Hypothalamus (tissue), 51 donors: ENCODE measurements at places on chromosomes 3 and 15.

DNA sequence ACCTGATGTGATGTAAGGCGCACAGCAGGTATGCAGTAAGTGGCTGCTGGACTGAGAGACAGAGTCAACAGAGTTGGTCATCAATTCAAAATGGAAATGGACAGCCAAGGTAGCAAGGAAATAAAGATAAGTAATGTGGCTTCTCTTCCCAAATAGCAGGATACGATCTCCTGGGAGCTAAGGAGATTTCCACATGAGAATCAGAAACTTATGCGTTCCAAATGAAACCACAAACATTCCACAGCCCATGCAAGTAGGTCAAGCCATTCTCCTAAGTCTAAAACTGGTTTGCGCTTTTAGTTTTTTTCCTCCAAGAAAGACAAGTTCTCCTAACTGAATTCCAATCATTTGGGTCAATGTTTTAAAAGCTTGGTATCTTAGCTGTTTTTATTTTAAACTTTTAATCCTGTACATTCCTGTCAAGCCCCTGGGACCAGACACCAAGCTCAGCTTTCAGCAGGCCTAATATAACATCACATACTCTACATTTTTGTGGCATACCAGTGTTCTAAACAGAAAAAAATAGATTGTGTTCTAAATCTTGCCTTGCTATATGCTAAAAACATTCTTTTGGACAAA is 73.7 kb upstream of the TSPAN3 start:
- DNase-seq, result no peak

- no peak for DNase-seq
Measured at GRCh38 chr3:32419742-32420125, 28.1 kb downstream of the CMTM7 start.

GRCh38 chr3:45907769-45908705 is 21.7 kb downstream of the CCR9 start:
- DNase-seq, result no peak

DNA sequence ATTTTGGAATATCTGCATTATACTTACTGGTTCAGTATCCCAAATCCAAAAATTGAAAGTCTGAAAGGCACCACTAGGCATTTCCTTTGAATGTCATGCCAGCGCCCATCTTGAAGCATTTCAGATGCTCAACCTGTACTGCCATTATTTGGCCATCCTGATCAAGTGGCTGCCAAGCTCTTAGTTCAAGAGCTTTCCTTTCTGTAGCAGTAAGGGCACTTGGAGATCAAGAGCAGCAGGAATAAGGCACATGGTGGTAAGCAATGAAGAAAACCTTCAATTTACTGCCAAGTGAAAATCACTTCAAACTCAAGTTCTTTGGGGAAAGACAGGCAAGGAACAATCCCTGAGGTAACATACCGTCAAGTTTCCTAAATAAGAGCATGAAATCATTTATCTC is 10.0 kb downstream of the RHOA start:
- no peak for DNase-seq

DNA sequence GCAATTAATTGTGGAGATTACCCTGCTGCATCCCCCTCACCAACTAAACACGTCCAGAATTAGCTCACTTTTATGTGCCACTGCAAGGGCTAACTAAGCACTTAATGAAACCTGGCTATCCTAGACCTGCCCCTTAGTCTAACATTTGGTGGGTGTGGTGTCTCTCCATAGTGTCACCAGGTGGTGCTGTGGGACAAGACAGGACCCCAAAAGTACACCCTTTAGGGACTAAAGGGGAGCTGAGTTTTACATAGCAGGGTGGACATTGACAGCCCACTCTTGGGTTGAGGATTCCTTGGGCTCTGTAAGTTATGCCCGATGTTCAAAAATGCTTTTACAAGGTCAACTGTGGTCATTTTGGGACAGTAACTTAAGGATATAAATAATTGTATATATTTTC is 5.7 kb downstream of the DUT start:
- no peak for DNase-seq

GRCh38 chr3:11436775-11437174 is 164.6 kb downstream of the ATG7 start:
- no peak for DNase-seq

DNA sequence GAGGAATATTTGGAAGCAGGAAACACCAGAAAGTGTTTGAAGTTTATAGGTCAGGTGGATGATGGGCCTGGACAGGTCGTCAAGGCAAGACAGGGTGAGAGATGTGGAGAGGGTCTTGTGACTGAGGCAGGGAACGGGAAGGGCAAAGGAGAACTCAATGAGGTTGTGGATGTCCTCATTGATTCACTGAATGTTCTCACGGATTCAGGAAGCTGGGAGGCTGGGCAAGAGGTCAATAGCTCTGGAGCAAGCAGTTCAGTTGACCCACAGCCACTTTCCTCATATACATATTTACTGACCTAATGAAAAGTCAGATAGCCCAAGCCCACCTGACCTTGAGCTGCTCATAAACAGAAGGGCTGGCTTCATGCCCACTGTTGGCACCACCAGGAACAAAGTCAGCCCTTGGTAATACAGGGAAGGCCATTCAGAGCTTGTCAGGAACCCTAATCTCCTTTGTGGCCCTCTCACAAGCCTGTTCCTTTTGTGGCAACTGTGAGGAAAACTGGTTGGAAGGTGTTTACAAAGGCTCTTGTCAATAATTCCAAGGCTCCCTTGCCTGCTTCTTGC is 31.6 kb downstream of the ARRDC4 start:
- DNase-seq, result no peak

- no peak for DNase-seq
Measured at GRCh38 chr3:77919244-77919643, 879.3 kb downstream of the ROBO2 start.

DNA sequence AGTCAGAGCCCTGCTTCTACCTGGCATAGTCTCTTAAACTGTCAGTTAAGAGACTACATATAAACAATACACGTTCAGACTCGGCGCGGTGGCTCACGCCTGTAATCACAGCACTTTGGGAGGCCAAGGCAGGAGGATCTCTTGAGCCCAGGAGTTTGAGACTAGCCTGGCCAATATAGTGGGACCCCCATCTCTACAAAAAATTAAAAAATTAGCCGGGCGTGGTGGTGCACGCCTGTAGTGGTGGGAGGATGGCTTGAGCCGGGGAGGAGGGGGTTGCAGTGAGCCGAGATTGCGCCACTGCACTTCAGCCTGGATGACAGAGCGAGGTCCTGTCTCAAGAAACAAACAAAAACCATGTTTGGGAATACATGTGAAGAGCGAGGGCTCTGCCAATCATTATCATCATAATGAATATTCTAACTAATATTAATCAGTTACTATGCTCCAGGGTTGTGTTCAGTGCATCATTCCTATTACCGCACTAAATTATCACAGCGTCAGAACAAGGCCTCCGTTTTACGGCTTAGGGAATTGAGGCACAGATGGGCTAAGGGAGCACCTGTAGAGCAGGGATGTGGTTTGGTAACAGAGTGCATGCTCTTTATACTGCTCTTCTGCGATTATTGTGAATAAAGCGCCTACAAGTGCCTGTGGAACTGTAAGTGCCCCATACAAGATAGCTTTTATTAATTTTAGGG is 844 bp upstream of the UQCC5 start:
- no peak for DNase-seq

DNA sequence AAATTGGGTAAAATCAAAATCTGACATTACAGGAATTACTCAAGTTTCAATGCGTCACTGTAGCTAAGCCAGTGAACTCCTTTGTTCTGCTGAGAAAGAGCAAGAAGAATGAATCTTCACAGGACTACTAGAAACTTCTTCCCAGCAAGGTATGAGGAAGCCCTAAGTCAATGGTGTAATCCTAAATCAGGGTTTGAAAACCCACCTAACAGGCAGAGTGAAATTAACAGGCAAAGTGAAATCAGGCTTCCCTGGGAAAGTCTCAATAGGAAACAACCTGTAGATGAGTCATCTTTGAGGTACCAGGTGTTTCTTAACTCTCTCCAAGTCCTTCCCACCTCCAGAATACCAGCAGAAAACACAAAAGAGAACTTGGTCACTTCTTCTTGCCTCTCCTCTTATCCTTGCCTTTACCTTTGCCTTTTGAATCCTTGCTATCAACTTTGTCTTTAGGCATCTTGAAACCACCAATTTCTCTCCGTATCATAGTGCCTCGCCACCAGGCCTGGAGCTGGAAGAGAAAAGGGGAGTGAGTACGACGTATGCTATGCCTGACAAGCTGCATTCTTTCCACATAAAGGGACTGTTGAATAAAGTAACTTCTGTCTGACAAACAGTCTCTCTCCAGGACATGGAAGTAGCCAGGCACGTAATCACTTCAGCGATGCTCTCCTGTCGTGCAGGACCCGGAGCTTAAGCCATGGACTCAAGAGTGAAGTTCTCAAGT is 60.6 kb upstream of the RPL35A start:
- DNase-seq, result no peak

GRCh38 chr3:128278130-128278529 is 124.8 kb downstream of the EEFSEC start:
- no peak for DNase-seq

DNA sequence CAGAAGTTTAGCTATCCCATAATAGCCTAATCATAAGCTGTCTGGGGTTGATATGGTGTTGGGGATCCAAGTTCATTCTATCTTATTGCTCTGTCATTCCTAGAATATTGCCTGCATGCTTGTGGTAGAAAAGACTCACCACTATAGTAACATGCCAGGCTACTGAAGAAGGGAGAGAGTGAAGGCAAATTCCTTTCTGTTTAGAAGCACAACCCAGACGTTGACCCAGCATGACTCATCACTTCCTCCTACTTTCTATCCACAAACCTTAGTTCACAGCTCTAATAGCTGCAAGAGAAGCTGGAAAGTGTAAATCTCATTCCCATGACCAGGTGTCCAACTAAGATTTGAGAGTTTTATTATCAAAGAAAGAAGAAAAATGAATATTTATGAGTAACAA is 57.8 kb upstream of the NMD3 start:
- DNase-seq, result no peak

GRCh38 chr3:107988460-107989175 is 102.2 kb downstream of the CD47 start:
- DNase-seq, result no peak

DNA sequence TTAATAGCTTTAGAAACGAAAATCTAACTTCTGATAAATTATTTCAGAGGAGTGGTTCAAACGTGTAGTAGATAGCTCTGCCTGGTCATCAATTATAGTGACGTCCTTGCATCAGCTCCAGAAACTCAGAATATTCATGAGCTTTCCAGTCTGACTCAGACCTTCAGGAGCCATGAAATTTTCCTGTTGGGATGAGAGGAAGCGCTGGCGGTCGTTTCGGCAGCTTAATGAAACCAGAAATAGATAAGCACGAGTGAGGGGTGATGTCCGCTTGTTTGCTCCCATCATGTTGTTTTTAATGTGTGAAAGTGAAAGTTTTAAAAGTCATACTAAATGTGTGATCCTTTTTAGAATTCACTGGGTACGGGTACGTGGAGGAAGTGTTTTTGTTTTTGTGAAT is 141.1 kb downstream of the PGPEP1L start:
- DNase-seq, result no peak

DNA sequence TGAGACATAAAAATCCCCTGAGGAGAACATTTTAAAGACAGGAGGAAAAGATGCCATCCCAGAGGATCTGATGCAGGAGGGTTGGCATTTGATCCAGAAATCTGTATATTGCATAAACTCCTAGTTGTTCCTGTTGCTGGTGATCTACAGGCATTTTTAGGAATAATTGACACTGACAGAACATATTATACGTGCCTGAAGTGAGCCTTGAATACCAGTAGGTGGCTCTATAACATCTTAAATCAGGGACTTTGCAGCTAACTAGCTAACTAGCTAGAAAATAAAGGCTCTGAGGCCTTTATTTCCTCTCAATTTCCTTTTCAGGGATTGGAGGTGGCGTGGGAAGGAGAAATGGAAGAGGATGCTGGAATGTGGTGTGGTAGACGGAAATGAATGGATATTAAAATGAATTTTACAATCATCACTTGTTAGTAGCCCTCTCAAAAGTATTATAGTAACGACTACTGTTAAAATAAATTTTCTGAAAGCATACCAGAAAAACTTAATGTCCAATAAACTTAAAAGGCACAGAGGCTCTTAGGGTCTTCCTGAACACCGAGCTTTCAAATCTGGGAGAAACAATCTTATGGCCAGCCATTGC is 73.8 kb upstream of the ZBED2 start:
- no peak for DNase-seq

GRCh38 chr3:59056706-59057105 is 6.9 kb upstream of the CFAP20DC start:
- DNase-seq, result no peak

DNA sequence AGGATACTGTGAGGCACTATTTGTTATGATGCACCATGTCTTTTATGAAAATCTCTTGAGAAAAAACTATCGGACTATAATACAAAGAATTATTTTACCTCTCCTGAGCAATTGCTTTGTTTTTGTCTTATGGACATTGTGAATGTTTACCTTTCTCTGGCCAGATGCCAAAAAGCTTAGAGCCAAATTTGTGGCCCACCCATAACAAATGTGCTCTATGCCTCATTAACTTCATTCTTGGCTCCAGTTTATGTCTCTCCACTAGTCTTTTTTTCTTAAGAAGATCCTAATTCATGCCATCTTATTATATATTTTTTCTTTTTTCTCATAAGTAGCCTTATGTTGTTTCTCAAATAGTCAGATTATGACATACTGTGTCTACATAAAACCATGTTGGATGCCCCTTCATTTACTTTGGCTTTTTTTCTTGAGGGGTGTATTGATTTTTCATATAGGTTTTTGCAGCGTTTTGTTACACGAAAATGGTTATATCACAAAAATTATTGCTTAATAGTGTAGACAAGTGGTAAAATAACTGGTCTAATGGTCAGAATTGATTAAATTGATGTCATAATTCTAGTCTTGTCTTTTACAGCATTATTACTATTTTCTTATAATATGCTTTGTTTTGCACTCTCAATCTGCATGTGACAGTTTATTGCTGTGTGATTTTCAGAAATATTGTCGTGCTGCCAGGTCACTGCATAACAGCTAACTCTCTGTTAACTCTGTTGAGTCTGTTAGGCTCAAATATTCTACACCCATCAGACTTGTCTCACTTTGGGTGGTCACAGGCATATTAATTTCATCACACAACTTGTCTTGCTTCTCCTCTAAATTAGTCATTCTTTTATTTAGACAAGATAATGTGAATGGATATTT is 18.2 kb downstream of the SENP8 start:
- DNase-seq, result no peak

DNA sequence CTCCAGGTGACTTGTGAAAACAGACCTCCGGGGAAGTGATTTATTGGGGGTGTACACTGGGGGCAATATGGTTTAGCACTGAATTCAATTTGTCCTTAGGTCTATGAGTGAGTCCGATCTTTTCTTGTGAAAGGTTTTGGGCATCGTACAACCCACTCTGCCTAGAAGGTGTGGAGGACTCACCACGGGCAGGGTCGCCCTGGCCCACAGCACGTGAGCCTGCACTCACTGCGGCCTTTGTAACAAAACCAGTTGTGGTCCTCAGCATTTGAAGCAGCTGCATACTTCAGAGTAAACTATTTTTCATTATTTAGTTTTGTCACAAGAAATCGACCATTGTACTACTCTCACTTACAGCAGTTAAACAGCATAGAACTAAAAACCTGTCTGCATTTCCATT is 72.6 kb upstream of the BLM start:
- DNase-seq, result no peak

GRCh38 chr3:26347150-26347549 is 275.4 kb upstream of the LRRC3B start:
- no peak for DNase-seq

GRCh38 chr3:102979682-102980354 is 545.0 kb downstream of the ZPLD1 start:
- no peak for DNase-seq

GRCh38 chr3:53244271-53244670 is 11.6 kb downstream of the TKT start:
- no peak for DNase-seq

- DNase-seq, result no peak
Measured at GRCh38 chr3:184300378-184300720, 1.3 kb downstream of the PSMD2 start.

GRCh38 chr3:26703519-26703918 is 80.9 kb downstream of the LRRC3B start:
- DNase-seq, result no peak
